Kidney epithelial cell (primary cell): ENCODE measurements at places on chromosomes 7 and 10. TPM values are rescaled to one million over a fixed set of nuclear protein-coding genes. Genes with fewer than 3 reads are reported as not detected.

DNA sequence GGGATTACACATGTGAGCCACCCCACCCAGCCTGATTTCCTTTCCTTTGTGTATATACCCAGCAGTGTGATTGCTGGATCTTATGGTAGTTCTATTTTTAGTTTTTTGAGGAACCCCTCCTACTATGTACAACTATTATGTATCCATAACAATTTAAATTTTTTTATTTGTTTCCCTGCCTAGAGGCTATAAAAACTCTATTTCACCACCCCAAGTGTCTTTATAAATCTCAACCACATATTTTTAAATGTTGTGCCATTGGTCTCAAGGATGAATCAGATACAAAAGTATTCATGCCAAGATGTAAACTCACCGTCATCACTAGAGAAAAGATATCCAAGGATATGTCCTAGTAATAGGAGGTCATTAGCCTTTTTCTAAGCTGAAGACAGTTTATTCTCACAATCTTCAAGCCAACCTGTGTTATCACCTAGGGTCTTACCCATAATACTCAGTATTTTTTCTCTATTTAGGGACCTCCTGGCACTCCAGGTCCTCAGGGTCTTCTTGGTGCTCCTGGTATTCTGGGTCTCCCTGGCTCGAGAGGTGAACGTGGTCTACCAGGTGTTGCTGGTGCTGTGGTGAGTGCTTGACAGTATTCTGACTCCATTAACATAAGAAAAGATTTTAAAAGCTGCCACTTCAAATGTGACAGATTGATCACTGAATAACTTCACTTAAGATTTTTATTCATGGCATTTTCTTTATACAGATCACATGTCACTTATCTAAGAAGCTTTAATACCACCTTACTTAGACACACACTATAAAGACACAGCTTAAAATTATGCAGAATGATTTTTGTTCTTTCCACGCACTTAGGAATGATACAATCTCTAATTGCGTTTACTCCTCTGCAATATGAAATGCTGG, 29.4 kb downstream of the COL1A2 start:
- DNase-seq, result no peak

The ABCB1 gene
- 3.0 and 5.0 TPM in 2 replicates for total RNA-seq

The GATAD1 gene
- 30.5 and 37.5 TPM in 2 replicates for total RNA-seq

- DNase-seq, result no peak
Observed at GRCh38 chr7:102721-103120, 89.7 kb upstream of the FAM20C start.

GRCh38 chr10:3422282-3422681, 249.7 kb upstream of the PITRM1 start:
- no peak for DNase-seq

The ASB10 gene
- not detected in 2 replicates for total RNA-seq

DNA sequence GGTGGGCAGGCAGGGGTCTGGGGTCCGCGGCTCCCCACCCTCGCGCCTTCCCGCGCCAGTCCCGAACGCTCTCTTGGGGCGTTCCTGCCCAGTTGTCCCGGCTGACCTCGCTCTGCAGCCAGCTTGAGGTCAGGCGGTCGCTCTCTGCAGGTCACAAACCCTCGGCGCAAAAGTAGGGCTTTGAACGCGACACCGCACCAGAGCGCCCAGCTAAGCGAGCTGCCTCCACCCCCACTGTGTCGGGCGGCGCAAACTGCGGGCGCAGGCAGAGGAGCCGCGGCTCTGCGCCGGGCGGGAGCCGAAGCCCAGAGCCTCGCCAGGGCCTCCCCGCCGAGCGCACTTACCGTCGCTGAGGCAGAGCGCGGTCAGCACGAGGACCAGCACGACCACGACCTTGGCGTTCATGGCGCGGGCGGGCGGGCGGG, 284 bp downstream of the CXCL12 start:
- DNase-seq, result no peak

GRCh38 chr7:1872191-1873069, 202.4 kb downstream of the ELFN1 start:
- no peak for DNase-seq

The MRLN gene
- not detected in 2 replicates for total RNA-seq

DNA sequence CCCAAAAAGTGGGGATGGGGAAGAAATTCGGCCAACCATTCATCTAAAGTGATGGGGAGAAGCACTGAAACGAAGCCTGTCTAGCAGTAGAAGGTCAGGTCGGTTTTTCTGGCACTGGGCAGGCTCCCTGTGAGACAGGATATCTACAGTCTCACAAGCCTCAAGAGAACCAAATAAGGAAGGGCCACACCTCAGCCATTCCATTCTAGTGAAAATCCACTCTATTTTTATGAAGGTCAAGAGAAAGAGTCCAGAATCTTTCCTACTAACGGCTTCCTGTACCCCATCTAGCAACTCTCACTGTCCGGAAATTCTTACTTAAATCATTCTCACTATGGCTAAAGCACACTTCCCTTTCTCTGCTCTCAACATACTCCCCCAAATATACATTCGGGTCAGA, 267.1 kb downstream of the PRPF18 start:
- no peak for DNase-seq

The AKR1B15 gene
- total RNA-seq, result 0.27 TPM in 1 of 2 replicates, not detected in the other

DNA sequence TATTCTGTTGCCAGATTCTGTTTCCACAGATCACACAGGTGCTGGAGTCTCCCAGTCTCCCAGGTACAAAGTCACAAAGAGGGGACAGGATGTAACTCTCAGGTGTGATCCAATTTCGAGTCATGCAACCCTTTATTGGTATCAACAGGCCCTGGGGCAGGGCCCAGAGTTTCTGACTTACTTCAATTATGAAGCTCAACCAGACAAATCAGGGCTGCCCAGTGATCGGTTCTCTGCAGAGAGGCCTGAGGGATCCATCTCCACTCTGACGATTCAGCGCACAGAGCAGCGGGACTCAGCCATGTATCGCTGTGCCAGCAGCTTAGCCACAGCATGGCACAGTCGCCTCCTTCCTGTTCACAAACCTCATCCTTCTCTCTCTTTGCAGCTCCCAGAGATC, 237.5 kb upstream of the PRSS1 start:
- no peak for DNase-seq

DNA sequence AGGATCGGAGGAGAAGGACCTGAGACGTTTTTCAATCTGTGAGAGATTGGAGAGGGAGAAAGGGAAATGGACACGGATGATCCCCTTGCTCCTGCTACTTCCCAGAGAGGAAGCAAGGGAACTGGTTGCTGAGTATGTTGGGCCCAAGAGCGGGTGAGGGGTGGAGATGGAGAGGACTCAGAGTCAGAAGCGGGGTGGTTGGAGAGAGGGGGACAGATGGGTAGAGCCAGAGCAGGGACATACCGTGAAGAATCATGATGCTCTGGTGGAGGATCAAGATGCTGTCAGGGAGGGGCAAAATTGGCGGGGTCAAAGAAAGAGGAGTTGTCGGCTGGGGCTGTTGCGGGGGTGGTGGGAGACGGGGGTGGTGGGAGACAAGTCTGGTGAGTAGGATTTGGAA, 2.4 kb upstream of the CHST3 start:
- DNase-seq, result no peak
